NK-92 treated with Interleukin-12 subunit alpha and Interleukin-12 subunit beta, amount 100 ng/mL, for 24 hours (cell line): ENCODE measurements at places on chromosomes 5 and 9.

DNA sequence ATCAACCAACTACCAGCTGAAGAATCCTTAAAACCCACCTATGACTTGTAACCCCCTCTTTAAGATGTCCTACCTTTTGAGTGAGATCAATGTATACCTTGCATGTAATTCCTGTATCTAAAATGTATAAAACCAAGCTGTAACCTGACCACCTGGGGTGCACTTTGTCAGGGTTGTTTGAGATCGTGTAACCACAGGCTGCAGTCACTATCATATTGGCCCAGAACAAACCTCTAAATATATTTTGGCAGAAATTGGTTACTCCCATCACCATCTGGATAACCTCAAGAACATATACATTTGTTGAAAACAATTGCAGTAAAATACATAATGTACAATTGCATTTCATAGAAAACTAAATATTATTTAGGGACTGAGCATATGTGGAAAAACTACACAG lies 8.4 kb downstream of the CARNMT1 start:
- no peak for DNase-seq

- DNase-seq: no peak
These were observed 219.2 kb downstream of the EBF1 start for GRCh38 chr5:158880483-158881001.

DNA sequence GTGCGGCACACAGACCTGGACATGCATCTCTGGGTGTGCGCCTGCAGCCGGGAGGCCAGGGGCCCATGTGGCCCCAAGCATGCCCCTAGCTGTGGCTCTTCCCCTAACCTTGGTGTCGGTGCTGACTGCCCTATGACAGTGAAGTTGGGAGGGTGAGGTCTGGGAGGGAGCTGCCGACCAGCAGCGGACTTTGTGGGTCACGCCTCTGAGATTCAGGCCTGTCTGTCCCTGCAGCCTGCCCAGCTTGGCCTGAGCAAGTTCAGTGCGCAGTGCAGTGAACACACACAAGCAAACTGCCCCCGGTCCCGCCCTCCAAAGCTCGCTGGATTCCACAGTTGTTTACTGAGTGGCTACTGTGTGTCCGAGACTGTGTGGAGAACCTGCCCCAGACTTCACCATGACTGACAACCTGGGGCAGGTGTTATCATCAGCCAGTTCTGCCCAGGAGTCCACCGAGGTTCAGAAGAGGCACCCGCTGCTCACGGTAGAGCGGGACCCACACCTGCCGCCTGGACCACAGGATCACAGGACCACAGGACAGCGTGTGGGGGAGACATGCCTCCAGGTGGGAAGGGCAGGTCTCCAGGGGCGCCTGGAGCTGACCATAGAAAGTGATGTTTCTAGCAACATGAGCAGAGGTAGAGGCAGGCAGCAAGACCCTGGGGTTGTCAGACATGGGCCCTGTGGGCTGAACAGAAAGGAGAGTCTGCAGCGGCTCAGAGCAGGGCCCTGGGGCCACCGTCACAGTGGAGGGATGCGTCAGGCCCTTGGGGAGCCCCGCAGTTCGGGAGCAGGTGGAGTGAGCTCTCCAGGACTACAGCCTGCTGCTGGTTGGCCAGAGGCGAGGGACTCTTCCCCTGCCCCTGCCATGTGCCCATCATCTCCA lies 105.1 kb downstream of the PHF2 start:
- no peak for DNase-seq

DNA sequence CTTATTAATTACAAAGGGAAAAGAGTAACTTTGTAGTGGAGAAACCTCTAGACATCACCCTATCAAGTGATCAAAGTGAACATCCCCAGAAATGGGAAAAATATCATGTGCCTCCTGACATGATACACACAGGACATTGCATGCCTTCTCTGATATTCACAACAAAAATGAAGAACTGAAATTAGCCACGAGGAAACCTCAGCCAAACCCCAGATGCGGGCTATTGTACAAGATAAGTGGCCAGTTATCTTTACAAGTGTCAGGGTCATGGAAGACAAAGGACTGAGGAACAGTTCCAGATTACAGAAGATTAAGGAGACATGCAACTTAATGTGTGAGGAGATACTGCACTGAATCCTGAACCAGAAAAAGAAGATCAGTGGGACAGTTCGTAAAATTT lies 23.8 kb upstream of the NPM1 start:
- no peak for DNase-seq

GRCh38 chr5:143442385-143442784 lies 38.9 kb upstream of the NR3C1 start:
- no peak for DNase-seq

DNA sequence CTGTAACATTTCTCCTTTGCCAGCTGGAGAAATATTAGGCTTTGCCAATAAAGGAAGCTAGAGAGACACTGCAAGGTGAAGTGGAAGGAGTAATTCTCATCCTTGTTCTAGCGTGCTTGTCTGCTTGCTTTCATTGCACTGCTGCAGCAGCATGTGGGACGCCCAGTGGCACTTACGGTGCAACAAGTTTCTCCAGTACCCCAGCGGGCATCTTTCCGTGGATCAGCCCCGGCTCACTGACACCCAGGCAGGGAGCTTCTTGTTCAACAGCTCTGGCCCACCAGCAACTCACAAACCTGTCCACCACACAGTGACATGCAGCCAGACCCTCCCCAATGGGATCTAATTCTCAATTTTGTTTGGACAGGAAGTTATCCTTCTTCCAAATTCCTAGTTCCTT lies 233.2 kb downstream of the GLIS3 start:
- no peak for DNase-seq

DNA sequence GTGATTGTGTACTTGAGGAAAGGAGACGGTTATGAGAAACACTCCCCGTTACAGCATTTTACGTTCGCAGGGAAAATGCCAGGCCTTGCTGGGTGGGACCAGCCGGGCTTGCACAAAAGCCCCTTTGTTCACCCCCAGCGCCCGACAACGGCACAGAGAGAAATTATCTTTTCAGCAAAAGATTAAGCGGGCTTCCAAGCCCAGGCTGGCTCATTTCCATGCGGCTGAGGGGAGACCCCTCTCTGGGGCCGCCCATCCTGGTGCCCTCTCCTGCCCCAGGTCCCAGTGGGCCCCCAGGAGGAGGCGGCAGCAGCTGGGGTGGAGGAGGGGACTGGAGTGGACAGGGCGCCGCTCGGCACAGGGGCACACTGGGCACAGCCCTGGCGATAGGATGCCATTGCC lies 50.8 kb upstream of the NOTCH1 start:
- no peak for DNase-seq
